ENCODE measurements at places on chromosomes 7 and 10.

GRCh38 chr10:73591935-73592699 lies 975 bp upstream of the USP54 start:
- DNase-seq: no peak

GRCh38 chr10:69073026-69073425 lies 14.9 kb upstream of the SRGN start:
- no peak for DNase-seq

DNA sequence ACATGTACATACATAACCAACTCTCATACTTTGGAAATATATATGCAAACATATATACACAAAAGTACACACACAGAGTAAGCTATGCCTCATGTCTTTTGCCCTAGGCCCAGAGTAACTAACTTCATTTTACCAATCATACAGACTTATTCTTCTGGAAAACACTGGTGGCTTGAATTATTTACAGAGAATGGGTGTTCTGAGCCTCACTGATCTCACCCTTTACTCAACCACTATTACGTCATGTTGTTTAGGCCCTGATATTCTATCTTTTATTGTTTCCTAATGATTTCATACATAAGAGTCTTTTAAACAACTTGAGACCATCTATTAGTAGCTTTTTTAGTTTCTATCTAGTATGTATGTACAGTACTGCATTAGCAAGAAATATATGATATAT lies 43.0 kb downstream of the ANK3 start:
- no peak for DNase-seq

- no peak for DNase-seq
Observed at GRCh38 chr10:15860692-15861201, 440 bp upstream of the MINDY3 start.

Measured in hematopoietic multipotent progenitor cell treated with erythropoietin and hydrocortisone succinate and interleukin-3 and kit ligand, for 17 days (in vitro differentiated cells).